A673 (cell line): ENCODE measurements at places on chromosomes 4 and X. TPM values are rescaled to one million over a fixed set of nuclear protein-coding genes. Genes with fewer than 3 reads are reported as not detected.

MAB21L2 gene
- not detected in 2 replicates for total RNA-seq

DNA sequence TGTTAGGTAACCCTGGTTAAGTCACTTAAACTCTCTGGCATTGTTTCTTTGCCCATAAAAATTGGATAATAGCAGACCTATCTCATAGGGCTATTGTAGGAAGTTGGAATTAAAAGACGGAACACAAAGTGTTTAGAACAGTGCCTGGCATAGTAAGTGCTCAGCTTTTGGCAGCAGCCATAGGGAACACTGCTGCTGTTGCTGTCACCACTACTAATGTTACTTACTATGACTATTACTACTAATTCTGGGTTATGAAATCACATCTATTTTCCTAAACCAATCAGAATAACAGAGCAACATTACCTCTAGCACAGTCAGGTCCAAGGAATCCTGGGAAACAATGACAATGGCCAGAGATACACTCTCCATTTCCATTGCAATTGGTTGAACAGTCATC lies 300.0 kb downstream of the SH2D1A start:
- H3K4me1 ChIP-seq, result no peaks in the 10 kb centered on the region
- DNase-seq, result no peak
- H3K4me3 ChIP-seq, result no peak overlapping the region
- H3K36me3 ChIP-seq, result no peaks in the 10 kb centered on the region

DNA sequence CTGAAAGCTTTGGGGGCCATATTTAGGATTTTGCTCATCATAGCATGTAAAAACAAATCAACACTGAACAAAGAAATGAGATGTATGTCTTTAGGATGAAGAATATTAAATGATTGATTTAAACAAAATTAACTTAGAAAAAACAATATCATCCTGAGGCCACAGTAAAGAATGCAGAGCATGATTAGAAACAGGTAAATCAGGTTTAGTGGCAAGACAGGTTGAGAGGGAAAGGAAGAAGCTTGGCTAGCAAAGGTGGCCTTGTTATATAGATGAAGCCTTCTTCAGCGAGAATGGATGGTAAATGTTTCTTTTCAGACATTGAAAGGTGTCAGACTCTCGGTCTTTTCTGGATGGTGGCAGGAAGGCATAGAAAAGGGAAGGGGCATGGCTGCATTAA lies 11.9 kb upstream of the MAGEB16 start:
- no peaks in the 10 kb centered on the region for H3K4me1 ChIP-seq
- no peak for DNase-seq
- no peak overlapping the region for H3K4me3 ChIP-seq
- no peak overlapping the region for H3K27ac ChIP-seq

DNA sequence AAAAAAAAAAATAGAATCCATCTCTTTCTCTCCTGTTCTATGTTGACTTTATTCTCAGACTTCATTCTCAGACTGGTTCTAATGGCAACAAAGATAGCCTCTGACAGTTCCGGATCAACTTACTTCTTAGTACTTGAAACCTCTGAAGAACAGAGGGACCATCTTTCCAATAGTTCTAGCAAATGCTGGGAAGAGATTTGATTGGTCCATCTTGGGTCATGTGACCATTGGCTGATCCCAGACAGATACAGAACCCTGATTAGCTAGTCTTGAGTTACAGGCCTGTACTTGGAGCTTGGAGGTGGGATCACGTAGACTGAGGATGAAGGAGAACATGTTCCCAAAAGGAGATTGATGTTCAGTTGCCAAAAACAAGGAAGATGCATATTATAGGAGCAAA lies 66.9 kb upstream of the STIM2 start:
- H3K27ac ChIP-seq, result no peak overlapping the region
- peaks cover 3% of the 10 kb centered on the region for H3K4me1 ChIP-seq
- no peak overlapping the region for H3K4me3 ChIP-seq
- no peak for DNase-seq

GRCh38 chr4:105748222-105748621 lies 39.6 kb downstream of the GSTCD start:
- no peak overlapping the region for H3K4me3 ChIP-seq
- H3K4me1 ChIP-seq, result no peaks in the 10 kb centered on the region
- no peak for DNase-seq
- H3K27ac ChIP-seq, result no peak overlapping the region
- no peaks in the 10 kb centered on the region for H3K27me3 ChIP-seq
